Metanephros (tissue), 2 donors: ENCODE measurements at places on chromosomes 12 and 14. TPM values are rescaled to one million over a fixed set of nuclear protein-coding genes. Genes with fewer than 3 reads are reported as not detected.

The CLEC14A gene
- 31.0 TPM for total RNA-seq

The MRPL42 gene
- 53.1 TPM for total RNA-seq

The APOF gene
- not detected for total RNA-seq

The SLC6A15 gene
- 0.58 TPM for total RNA-seq

The C14orf93 gene
- 16.8 TPM for total RNA-seq

The SPIC gene
- total RNA-seq, result 0.18 TPM

The ADAMTS20 gene
- total RNA-seq, result 0.53 TPM

The VRTN gene
- total RNA-seq, result not detected

The CACNB3 gene
- 24.8 TPM for total RNA-seq

The TMTC1 gene
- total RNA-seq, result 52.1 TPM

The TESPA1 gene
- total RNA-seq, result 0.64 TPM

The IL26 gene
- not detected for total RNA-seq

The SIX6 gene
- total RNA-seq, result not detected

The RASSF9 gene
- 10.4 TPM for total RNA-seq

The AQP2 gene
- 339 TPM for total RNA-seq

The SLCO1B3 gene
- total RNA-seq, result not detected

The CEP128 gene
- 8.7 TPM for total RNA-seq

The ERBB3 gene
- 123 TPM for total RNA-seq

The GARIN6 gene
- not detected for total RNA-seq

The NRIP2 gene
- total RNA-seq, result 8.4 TPM

The NEK9 gene
- total RNA-seq, result 110 TPM

The C1RL gene
- 67.3 TPM for total RNA-seq

The SDR9C7 gene
- not detected for total RNA-seq

The PLD4 gene
- 16.2 TPM for total RNA-seq

The ST8SIA1 gene
- total RNA-seq, result 10.3 TPM

The RNASE3 gene
- total RNA-seq, result 3.3 TPM
